Thoracic aorta (tissue), 2 donors: ENCODE measurements at places on chromosomes 4 and X. TPM values are rescaled to one million over a fixed set of nuclear protein-coding genes. Genes with fewer than 3 reads are reported as not detected.

DNA sequence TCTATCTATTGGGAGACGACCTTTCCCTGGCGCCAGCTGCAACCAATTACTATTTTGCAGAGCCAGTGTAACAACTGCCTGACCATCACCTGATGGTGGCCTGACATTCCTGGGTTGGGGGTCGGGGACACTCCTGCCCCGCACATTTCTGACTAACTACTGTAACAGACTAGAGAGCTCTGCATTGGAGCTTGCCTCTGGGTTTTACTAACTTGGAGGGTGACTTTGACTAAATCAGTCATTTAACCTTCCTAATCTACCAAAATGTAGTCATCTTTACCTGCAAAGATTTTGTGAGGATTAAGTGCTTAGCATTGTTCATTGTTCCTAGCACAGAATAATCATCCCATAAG, 37.5 kb upstream of the ABCG2 start:
- no peaks in the 10 kb centered on the region for H3K36me3 ChIP-seq
- H3K4me1 ChIP-seq = no peaks in the 10 kb centered on the region
- no peak overlapping the region for H3K27ac ChIP-seq
- no peak overlapping the region for H3K4me3 ChIP-seq
- no peak for DNase-seq
- H3K27me3 ChIP-seq = no peaks in the 10 kb centered on the region

DNA sequence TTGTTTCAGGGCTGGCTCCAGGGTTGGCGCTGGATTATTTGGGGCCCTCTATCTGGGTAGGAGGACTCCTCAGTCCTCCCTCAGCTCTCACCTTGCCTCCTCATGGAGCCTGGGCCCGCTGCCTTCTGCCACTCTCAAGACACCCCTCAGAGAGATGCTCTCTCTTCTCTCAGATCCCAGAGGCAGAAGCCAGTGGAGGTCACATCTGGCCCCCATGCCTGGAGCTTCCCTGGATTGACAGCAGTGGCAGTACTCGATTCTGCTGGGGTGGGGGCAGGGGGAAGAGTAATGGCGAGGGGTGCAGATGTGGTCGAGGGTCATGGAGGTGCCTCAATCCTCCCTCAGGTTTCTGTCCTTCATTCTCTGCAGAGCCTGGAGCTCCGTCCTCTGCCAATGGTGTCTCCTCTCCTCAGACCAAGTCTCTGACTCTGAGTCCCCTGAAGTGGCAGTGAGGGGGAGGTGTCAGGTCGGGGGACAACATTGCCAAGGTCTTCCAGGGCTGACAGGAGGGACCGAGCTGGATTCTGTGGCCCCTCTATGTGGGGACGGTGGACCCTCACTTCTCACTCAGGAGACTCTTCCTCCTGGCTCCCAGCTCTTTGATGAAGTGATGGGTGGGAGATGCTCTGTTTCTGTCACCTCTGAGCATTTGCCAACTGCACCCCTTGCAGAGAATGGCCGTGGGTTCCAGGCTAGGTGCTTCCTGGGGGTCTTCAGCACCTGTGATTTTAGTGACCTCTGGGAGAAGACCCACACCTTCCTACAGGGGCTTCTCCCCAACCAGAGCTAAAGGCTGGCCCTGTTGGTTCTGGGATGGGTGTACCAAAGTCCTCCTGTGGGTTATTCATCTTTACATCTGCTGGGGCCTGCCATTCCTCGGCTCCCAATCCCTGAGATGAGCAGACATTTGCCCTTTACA, 10.9 kb upstream of the HSFX1 start:
- no peak overlapping the region for H3K4me3 ChIP-seq
- no peaks in the 10 kb centered on the region for H3K27me3 ChIP-seq
- H3K36me3 ChIP-seq = no peaks in the 10 kb centered on the region
- no peaks in the 10 kb centered on the region for H3K4me1 ChIP-seq
- DNase-seq = no peak

DNA sequence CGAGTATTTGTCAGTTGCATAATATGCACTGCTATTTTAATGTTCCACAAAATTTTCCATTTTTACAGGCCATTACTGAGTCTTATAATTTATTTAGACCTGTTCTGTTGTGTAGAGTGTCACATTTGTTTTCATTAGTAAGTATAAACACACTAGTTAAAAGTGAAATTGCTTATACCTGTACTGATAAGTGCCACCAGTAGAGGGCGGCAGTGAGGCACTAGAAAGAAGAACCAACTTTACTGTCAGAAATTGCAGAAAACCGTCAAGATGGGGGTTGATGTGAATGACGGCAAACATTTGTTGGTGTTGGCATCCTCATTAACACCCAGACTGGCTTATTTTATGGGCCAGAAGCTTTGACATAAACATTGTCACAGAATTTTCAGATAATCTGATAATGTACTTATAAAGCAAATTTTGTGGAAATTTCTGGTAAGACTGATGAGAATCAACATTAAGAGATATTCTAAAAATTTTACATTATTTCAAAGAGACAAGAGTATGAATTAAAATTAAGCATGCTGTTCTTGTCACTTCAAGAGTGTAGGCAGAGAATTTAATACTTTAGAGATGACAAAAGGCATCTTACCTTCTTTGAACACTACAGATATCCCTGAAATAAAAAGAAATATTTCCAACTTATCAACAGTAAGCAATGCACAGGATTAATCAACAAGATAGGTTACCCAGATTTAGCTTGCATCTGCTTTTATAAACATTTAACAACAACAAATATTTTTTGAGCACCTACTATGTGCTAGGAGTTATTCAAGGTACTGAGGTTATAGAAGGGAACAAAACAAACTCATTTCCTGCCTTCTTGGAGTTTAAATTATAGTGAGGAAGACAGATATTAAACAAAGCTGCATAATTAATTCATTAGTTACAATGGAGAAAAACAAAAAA, 24.9 kb downstream of the ALPK1 start:
- H3K4me3 ChIP-seq = peak overlapping the region; percentile 10
- peak; percentile 16 for DNase-seq
- no peaks in the 10 kb centered on the region for H3K4me1 ChIP-seq
- no peaks in the 10 kb centered on the region for H3K36me3 ChIP-seq

GRCh38 chr4:13659341-13660070, 32.0 kb upstream of the BOD1L1 start:
- no peaks in the 10 kb centered on the region for H3K27me3 ChIP-seq
- DNase-seq = no peak
- no peaks in the 10 kb centered on the region for H3K4me1 ChIP-seq

DNA sequence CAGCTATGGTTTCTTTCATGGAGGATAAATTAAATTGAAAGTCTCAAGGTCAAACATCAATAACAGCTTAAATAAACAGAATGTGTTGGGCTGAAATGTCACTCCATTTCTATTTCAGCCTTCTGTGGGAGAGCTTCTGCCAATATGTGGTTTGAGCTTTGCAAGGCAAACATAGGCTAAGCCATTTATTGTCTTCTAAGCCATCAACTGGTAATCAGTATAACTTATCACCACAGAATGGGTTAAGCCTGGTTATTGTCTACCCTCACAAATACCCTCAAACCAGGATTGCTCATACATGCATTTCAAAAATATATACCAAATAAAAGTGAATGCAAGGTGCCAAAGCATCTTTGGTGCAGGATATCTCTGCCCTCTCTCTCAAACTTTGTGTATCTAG, 52.7 kb downstream of the GABRB1 start:
- no peak overlapping the region for H3K27ac ChIP-seq
- no peaks in the 10 kb centered on the region for H3K4me1 ChIP-seq
- no peaks in the 10 kb centered on the region for H3K27me3 ChIP-seq
- no peak overlapping the region for H3K4me3 ChIP-seq

GRCh38 chr4:90824266-90825150, 697.3 kb downstream of the CCSER1 start:
- H3K27me3 ChIP-seq = no peaks in the 10 kb centered on the region
- H3K4me3 ChIP-seq = no peak overlapping the region
- no peaks in the 10 kb centered on the region for H3K36me3 ChIP-seq
- no peak for DNase-seq

GRCh38 chr4:70969076-70969475, 24.4 kb upstream of the DCK start:
- DNase-seq = no peak
- no peak overlapping the region for H3K4me3 ChIP-seq
- H3K4me1 ChIP-seq = no peaks in the 10 kb centered on the region
- H3K27ac ChIP-seq = no peak overlapping the region

DNA sequence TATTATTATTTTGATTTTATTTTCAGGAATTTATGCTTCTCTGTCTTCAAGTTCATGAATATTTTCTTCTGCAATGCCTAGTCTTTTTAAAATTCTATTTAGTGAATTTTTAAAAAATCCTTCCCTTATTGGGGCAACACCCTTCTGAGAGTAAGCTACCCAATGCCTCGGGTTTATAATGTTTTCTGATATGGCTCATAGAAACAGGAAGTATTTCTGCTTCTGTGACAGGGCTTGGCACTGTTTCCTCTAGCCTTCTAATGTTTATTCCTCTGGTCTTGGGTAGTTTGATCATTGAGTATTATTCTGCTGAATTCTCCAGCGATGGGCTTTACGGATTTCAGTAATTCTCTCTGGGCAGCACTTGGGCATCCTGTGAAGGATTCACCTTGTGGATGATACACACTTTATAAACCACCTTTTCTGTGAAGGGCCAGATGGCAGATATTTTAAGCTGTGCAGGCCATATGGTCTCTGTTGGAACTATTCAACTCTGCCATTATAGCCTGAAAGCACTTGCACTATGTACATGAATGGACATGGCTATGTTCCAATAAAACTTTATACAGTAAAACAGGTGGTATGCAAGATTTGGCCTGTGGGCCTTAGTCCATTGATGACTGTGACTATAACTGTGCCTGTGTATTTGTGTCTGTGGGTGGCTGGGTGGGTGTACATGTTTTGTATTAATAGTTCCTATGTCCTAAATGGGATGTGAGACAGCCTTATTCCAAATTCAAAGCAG, 95.9 kb upstream of the FAT1 start:
- H3K27ac ChIP-seq = no peak overlapping the region
- H3K36me3 ChIP-seq = no peaks in the 10 kb centered on the region
- no peak overlapping the region for H3K4me3 ChIP-seq
- H3K4me1 ChIP-seq = no peaks in the 10 kb centered on the region

- peaks cover 12% of the 10 kb centered on the region for H3K4me1 ChIP-seq
- DNase-seq = no peak
- H3K36me3 ChIP-seq = no peaks in the 10 kb centered on the region
- H3K27ac ChIP-seq = peak overlapping the region; percentile 68
These were observed 224.6 kb downstream of the SPRY1 start for GRCh38 chr4:123621072-123621705.

GRCh38 chr4:88812420-88812819, 114.8 kb upstream of the NAP1L5 start:
- H3K4me3 ChIP-seq = no peak overlapping the region
- peaks cover 59% of the 10 kb centered on the region for H3K4me1 ChIP-seq
- no peak overlapping the region for H3K27ac ChIP-seq
- no peaks in the 10 kb centered on the region for H3K27me3 ChIP-seq
- H3K36me3 ChIP-seq = no peaks in the 10 kb centered on the region

DNA sequence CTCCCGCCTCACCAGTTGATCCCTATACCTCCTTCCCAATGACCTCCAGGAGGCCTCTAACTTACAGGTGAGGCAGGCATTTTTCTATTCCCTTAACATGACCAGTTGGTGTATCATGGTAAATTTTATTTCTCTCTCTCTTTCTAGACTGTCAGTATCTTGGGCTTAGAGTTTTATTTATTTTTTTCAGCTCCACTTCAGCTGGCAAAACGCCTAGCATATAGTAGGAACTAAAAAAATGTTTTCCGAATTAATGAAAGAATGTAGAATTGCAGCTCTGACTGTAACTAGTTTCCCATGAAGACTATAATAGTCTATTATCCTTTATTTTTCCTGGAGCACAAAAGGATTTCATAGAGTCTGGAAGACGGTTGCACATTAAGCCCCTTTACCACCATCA, 84.8 kb downstream of the PDE5A start:
- H3K36me3 ChIP-seq = no peaks in the 10 kb centered on the region
- H3K27me3 ChIP-seq = no peaks in the 10 kb centered on the region
- no peak overlapping the region for H3K4me3 ChIP-seq
- peaks cover 8% of the 10 kb centered on the region for H3K4me1 ChIP-seq
- DNase-seq = no peak
- peak overlapping the region; percentile 20 for H3K27ac ChIP-seq

- H3K27me3 ChIP-seq = no peaks in the 10 kb centered on the region
- no peak for DNase-seq
- no peak overlapping the region for H3K4me3 ChIP-seq
- no peak overlapping the region for H3K27ac ChIP-seq
These were observed 776.0 kb downstream of the GLUD2 start for GRCh38 chrX:121823406-121823805.

- no peaks in the 10 kb centered on the region for H3K36me3 ChIP-seq
- H3K27ac ChIP-seq = no peak overlapping the region
- H3K4me3 ChIP-seq = no peak overlapping the region
- no peaks in the 10 kb centered on the region for H3K4me1 ChIP-seq
- DNase-seq = no peak
- H3K27me3 ChIP-seq = no peaks in the 10 kb centered on the region
These were observed 65.9 kb downstream of the VEGFC start for GRCh38 chr4:176726803-176727202.

DNA sequence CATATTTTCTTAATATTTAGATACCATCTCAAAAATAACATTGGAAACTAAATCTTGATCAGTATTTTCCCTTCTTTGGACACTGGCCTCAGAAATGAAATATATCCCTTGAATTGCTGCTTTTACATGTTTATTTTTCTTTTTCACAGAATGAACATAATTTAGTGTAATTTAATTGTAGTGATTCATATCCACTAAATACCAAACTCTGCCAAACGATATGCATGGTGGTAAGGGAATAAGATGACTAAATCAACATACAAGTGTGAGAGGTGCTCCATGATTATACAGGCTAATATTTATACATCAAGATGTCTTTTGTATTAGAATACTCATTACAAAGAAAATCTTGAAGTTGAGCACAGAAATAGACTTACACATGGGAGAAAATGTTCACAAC, 216.8 kb upstream of the PACRGL start:
- H3K4me3 ChIP-seq = no peak overlapping the region
- no peaks in the 10 kb centered on the region for H3K36me3 ChIP-seq
- H3K4me1 ChIP-seq = no peaks in the 10 kb centered on the region
- no peak for DNase-seq

DNA sequence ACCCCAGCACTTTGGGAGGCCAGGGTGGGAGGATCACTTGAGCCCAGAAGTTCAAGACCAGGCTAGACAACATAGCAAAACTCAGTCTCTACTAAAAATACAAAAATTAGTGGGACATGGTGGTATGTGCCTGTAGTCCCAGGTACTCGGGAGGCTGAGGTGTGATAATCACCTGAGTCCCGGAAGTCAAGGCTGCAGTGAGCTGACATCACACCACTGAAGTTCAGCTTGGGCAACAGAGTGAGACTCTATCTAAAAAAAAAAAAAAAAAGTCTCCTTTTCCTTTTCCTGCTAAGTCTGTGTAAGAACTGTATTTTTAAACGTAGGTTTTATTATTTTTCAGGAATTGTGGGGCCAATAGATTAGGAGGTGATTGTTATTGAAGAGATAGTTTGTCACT, 356.7 kb downstream of the ARHGAP24 start:
- no peak overlapping the region for H3K4me3 ChIP-seq
- peaks cover 4% of the 10 kb centered on the region for H3K4me1 ChIP-seq
- H3K27me3 ChIP-seq = no peaks in the 10 kb centered on the region
- no peaks in the 10 kb centered on the region for H3K36me3 ChIP-seq

Gene RHOXF1
- not detected for total RNA-seq

Gene H2BW2
- total RNA-seq = not detected

Gene RPL39
- total RNA-seq = 889 TPM

Gene TMEM31
- total RNA-seq = not detected

Gene PROM1
- 3.2 TPM for total RNA-seq

Gene PRKG2
- total RNA-seq = 0.14 TPM
